ENCODE measurements at places on chromosomes 11 and 22. TPM values are rescaled to one million over a fixed set of nuclear protein-coding genes. Genes with fewer than 3 reads are reported as not detected.

The RBFOX2 gene
- total RNA-seq, result 278 TPM

The XKR3 gene
- total RNA-seq, result not detected

The COA4 gene
- 34.0 TPM for total RNA-seq

The PRODH gene
- 1.1 TPM for total RNA-seq

The DNAJB7 gene
- total RNA-seq, result not detected

The FGF19 gene
- not detected for total RNA-seq

The APOA1 gene
- total RNA-seq, result 1.1 TPM

The AGBL2 gene
- total RNA-seq, result 3.5 TPM

The CCND1 gene
- total RNA-seq, result 78.8 TPM

The C11orf91 gene
- total RNA-seq, result not detected

The NOL12 gene
- 8.7 TPM for total RNA-seq

The SLC5A1 gene
- total RNA-seq, result 0.05 TPM

The AMPD3 gene
- total RNA-seq, result 5.2 TPM

The INS gene
- total RNA-seq, result not detected

The NLRP14 gene
- total RNA-seq, result 0.42 TPM

The SLC22A12 gene
- not detected for total RNA-seq

The CAVIN3 gene
- total RNA-seq, result 36.7 TPM

The PRG2 gene
- total RNA-seq, result 0.42 TPM

The CHKB gene
- total RNA-seq, result 28.0 TPM

The PHOX2A gene
- total RNA-seq, result 0.90 TPM

The TSGA10IP gene
- total RNA-seq, result not detected

The NPAS4 gene
- 1.6 TPM for total RNA-seq

The CCDC157 gene
- 2.1 TPM for total RNA-seq

The ZNF74 gene
- 9.7 TPM for total RNA-seq

The MS4A12 gene
- total RNA-seq, result not detected

The SEC14L2 gene
- 6.2 TPM for total RNA-seq

The PPFIBP2 gene
- total RNA-seq, result 56.8 TPM

The TTC38 gene
- 24.7 TPM for total RNA-seq

The MPZL2 gene
- total RNA-seq, result 62.8 TPM

The NNMT gene
- total RNA-seq, result 9.7 TPM

The CD59 gene
- 143 TPM for total RNA-seq

The C22orf23 gene
- 0.26 TPM for total RNA-seq

The NAA40 gene
- 13.6 TPM for total RNA-seq

The RAG2 gene
- total RNA-seq, result 0.16 TPM

The MYO7A gene
- total RNA-seq, result 4.7 TPM

The CCDC15 gene
- 12.1 TPM for total RNA-seq

The MAP4K2 gene
- 11.7 TPM for total RNA-seq

The HOATZ gene
- total RNA-seq, result not detected

The RAB39A gene
- total RNA-seq, result 4.0 TPM

The KCNJ4 gene
- not detected for total RNA-seq

The ANO1 gene
- total RNA-seq, result 15.0 TPM

The TEX54 gene
- not detected for total RNA-seq

The FXYD2 gene
- 5.0 TPM for total RNA-seq

The SLC29A2 gene
- total RNA-seq, result 1.1 TPM

The SIPA1 gene
- 16.0 TPM for total RNA-seq

The SCGB1D2 gene
- total RNA-seq, result not detected

The APLNR gene
- 50.7 TPM for total RNA-seq

The C11orf87 gene
- total RNA-seq, result 0.69 TPM
